Activated naive CD4-positive, alpha-beta T cell treated with anti-CD3 and anti-CD28 coated beads for 36 hours (primary cell): ENCODE measurements at places on chromosomes 7 and 10. TPM values are rescaled to one million over a fixed set of nuclear protein-coding genes. Genes with fewer than 3 reads are reported as not detected.

CPXM2 gene
- not detected for total RNA-seq

C10orf53 gene
- total RNA-seq = not detected

VSTM4 gene
- not detected for total RNA-seq

POU6F2 gene
- not detected for total RNA-seq

GBX1 gene
- not detected for total RNA-seq

DNA sequence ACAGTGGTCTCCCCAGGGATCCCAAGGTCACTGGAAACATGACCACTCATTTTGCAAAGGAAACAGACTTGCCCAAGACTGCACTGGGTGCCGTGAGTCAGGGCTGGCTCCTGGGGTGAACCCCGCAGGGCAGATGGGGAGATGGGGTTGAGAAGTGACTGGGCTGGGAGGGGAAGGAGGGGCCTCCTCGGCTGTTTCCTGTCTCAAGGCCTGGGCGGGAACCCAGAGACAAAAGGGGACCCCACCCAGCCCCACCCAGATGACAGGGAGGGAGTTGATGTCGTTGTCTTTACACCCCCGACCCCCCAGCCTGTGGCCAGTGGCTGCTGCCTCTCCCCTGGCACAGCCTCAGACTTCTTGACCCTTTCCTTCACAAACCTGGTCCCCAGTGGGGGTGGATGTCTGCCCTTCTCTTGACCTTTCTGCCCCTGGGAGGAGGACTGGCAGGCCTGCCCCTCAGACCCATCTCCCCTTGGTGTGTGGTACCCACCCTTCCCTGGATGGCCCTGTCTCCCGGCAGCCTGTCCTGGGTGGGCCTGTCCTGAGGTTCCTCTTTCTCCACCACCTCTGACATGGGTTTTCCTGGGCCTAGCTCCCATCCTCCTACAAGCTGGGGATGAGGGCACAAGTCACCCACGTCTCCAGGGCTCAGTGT, 1.4 kb downstream of the MYO1G start:
- DNase-seq = peak; percentile 94

- no peak for DNase-seq
Measured at GRCh38 chr7:77858278-77858677, 59.7 kb downstream of the PHTF2 start.

DNA sequence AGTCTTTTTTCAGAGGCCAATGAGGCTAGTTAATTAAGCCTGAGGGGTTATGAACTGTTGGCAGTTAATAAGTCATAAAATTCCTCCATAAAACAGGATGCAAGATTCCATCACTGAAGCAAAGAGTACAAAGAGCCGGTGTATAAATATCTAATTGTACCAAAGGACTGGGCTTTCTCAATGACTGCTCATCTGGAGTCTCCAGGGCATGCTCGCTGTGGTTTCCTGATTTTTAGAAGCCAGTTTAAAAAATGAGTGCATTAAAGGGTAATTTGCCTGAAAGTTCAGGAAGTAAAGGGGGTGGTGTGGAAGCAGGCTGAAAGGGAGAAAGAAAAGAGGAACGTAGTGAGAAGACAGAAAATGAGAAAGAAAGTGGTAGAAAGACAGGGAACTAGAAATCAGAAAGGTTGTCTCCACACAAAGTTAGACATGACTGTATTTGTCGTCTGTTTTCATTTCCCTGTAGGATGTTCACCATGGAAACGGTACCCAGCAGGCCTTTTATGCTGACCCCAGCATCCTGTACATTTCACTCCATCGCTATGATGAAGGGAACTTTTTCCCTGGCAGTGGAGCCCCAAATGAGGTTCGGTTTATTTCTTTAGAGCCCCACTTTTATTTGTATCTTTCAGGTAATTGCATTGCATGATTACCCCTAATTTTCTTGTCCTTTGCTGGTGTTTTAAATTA, 282.3 kb downstream of the TWIST1 start:
- DNase-seq = no peak

DNA sequence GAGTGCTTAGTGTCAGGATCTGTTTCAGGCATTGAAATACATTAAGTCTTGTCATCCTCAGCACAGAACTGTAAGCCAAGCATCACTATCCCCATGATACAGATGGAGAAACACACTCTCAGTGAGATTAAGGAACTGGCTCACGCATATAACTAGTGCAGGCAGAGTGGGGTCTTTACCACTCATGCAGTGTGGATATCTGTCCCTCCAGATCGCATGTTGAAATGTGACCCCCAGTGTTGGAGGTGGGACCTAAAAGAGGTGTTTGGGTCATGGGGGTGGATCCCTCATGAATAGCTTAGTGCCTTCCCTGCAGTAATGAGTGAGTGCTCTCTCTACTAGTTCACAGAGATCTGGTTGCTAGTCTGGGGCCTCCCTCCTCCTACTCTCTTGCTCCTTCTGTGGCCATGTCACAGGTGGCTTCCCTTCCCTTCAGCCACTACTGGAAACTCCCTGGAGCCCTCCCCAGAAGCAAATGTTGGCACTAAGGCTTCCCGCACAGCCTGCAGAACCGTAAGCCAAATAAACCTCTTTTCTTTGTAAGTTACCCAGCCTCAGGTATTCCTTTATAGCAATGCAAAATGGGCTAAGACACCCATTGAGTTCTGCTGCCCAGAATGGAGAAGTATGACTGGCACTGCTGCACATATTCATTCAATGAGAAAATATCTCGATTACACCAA, 31.8 kb upstream of the MSMB start:
- DNase-seq = no peak

GRCh38 chr10:21524526-21525366, 736 bp downstream of the SKIDA1 start:
- peak; percentile 16 for DNase-seq

GRCh38 chr7:1738511-1738910, 68.4 kb downstream of the ELFN1 start:
- DNase-seq = no peak

DNA sequence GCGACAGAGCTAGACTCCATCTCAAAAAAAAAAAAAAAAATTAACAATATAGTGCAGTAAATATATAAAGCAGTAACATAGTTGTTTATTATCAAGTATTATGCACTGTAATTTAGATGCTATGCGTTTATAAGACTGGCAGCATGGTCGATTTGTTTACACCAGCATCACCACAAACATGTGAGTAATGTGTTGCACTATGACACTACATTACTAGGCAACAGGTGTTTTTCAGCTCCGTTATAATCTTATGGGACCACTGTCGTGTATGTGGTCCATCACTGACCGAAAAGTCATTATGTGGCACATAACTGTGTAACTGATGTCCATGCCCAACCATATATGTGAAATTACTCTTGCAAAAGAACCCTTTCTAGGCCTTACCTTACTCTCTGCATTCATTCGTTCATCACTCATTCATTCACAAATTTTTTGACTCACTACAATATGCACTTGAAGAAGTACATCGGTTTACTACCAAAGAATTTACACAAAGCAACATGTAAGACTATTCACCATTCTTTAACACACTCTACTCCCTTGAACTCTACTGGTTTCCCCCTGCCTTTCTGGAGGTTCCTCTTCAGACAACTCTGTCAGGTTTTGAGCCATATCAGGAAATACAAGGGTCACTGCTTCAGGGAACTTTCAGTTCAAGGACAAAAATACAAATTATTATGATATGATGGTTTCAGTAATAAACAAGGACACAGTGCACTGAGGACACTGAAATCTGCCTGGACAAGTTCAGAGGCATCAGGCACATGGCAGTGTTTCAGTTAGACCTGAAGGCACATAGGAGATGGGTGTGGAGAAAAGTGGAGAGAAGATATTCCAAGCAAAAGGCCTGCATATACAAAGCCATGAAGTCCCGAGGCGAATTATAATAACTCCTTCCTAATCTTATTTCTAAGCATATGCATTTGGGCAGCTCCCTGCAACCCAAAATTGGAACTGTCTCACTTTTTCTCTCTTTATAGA, 17.4 kb downstream of the ITGB1 start:
- no peak for DNase-seq

DNA sequence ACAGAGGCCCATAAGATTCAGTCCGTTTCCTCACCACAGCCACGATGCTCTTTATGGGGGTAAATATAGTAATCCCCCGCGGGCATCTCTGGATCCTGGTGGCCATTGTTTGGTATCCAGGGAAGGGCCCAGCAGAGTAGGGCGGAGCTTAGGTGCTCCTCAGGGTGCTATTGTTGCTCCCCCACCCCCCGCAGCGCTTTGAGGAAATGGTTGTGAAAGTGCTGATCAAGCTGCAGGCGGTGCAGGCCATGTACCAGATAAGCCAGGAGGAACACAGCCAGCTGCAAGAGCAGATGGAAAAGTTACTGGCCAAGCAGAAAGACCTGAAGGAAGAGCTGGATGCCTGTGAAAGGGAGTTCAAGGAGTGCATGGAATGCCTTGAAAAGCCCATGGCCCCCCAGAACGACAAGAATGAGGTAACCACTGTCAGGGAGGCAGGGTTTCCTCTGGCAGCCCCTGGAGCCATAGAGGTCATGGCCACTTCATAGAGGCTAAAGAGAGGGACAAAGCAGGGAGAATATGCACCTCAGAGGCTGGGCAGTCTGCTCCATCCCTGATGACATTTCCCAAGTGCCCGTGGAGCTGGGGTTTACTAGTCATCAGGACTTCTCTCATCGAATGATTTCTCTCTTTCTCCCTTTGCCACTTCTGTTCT, 17.6 kb upstream of the FLNC start:
- no peak for DNase-seq

DNA sequence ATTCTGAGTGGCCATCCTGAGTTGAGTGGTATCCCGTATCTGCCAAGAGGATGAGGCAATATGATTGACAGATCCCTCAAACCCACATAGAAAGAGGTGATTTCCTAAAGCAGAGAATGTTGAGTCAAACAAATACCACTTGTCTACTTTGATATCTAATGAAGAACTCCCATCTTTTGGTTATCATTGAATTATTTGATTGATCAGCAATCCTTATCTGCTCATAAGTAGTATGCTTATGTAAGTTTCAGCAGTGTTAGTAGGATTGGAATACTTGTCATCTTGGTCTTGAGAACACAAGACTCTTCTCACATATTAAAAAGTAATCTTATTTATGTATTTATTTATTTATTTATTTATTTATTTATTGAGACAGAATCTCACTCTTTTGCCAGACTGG, 147.3 kb downstream of the DPY19L1 start:
- DNase-seq = no peak

DNA sequence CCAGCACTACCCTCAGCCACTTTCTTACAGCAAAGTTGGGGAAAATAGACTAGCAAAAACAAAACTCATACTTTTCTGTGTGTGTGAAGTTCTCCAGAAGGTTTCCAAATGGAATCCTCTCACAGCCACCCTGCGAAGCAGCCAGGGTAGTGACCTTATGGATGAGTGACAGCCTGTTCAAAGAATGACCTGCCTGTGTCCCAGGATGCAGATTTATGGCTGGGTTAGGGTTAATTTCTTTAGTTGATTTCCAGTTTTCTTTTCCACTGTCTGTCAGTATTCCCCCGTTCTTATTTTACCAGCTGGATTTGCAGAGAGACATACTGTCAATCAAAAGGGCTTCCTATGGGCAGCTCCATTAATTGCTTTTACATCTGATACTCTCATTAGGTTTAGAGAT, 2.4 kb upstream of the SEMA4G start:
- DNase-seq = no peak

GRCh38 chr10:131121511-131122035, 189.9 kb downstream of the TCERG1L start:
- no peak for DNase-seq

GRCh38 chr10:106185951-106186350, 978.6 kb downstream of the SORCS1 start:
- no peak for DNase-seq

DNA sequence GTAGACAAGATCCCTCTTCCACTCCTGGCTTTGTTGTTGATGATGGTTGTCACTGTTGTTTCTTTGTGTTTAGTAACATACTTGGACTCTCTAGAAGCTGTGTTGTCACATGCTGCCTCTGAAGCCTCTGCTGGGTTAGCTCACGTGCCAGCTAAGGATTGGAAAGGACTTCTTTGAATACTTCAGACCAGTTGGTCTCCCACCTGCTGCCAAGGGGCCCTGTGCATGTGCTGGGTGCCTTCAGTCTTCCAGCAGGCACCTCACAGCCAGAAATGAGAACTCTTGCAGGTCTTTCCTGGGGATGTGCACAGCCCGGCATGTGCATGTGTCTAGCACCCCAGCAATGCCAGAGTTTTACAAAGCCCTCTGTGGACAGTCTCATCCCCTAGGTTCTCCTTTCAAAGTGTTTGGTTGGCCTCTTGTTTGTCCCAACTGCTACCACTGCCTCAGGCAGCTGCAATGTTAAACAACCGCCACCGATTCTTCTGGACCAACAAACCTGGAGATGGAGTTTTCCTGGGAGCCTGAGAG, 21.7 kb upstream of the NCAPG2 start:
- DNase-seq = no peak

DNA sequence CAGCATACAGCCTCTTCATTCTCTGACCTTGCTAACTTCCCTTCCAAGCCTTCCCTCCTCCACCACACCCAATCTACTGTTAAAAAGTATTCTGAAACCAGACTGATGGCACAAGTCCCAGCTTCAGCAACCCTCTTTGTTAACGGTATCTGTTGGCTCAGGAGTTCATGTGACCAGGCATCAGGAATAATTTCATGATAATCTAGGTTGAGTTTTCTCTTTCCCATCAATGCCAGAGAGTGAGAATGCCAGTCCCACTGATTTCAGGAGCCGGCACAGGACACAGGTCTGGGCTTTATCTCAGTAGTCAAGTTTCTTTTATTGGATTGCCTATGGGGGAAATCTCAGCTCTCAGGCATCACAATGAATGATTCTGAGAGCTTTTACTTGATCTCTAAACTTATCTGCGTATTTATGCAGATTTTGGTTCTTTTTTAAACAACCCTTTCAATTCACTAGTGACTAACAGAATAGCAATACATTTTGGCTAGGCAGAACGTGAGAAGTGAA, 231.0 kb upstream of the LYZL1 start:
- no peak for DNase-seq

- DNase-seq = peak; percentile 57
Measured at GRCh38 chr10:49761789-49762565, at the start of gene OGDHL. TSS of gene OGDHL (minus strand) at chr10:49762323. CDS start at chr10:49758592, 3,731 bp downstream.

GRCh38 chr7:142917447-142917846, 16.1 kb downstream of the TRPV5 start:
- DNase-seq = no peak

DNA sequence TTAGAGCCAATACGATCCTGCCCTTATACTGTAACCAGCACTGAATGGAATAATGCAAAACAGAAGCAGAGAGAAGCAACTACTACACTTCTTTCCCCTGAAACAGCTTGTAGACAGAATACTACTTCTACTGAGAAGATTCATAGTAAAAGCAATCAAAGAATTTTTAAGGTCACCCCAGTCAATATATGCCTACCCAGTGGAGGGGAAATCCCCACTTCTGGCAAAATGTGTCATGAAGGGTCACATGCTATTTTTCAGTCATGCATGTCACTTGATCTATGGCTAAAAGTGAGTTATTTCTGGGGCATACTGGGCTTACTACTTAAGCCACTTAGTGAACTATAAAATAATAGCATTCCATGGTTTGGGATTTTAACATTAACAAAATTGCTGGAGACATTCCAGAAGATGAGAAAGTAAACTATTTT, 25.6 kb downstream of the IRF5 start:
- DNase-seq = peak; percentile 80

GRCh38 chr7:103660455-103661371, 214.7 kb upstream of the SLC26A5 start:
- DNase-seq = no peak

- no peak for DNase-seq
Measured at GRCh38 chr7:4769761-4770160, 5.7 kb upstream of the AP5Z1 start.
